MM.1S (cell line): ENCODE measurements at places on chromosomes 11 and 22.

DNA sequence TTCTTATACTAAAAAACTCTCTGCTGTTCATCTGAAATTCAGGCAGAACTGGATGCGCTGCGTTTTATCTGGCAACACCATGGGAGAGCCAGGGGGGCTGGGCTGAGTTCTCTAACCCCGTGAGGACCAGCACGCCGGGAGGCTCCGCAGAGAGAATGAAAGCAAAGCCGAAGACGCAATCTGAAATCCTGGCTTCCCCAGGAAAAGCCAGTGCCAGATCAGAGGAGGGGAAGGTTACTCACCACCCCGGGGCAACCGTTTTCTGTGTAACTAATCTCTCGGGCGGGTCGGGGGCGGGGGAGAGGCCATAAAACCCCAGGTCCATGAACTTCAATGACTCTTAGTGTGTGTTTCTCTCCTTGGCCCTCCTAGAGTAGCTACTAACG, 99.4 kb downstream of the SHANK2 start:
- H3K27ac ChIP-seq = no peak overlapping the region
- H3K4me3 ChIP-seq = no peak overlapping the region
- H3K36me3 ChIP-seq = no peaks in the 10 kb centered on the region

GRCh38 chr11:59770319-59770718, 15.1 kb downstream of the STX3 start:
- H3K36me3 ChIP-seq = no peaks in the 10 kb centered on the region
- no peaks in the 10 kb centered on the region for H3K4me1 ChIP-seq
- no peak for DNase-seq
- no peak overlapping the region for H3K27ac ChIP-seq

DNA sequence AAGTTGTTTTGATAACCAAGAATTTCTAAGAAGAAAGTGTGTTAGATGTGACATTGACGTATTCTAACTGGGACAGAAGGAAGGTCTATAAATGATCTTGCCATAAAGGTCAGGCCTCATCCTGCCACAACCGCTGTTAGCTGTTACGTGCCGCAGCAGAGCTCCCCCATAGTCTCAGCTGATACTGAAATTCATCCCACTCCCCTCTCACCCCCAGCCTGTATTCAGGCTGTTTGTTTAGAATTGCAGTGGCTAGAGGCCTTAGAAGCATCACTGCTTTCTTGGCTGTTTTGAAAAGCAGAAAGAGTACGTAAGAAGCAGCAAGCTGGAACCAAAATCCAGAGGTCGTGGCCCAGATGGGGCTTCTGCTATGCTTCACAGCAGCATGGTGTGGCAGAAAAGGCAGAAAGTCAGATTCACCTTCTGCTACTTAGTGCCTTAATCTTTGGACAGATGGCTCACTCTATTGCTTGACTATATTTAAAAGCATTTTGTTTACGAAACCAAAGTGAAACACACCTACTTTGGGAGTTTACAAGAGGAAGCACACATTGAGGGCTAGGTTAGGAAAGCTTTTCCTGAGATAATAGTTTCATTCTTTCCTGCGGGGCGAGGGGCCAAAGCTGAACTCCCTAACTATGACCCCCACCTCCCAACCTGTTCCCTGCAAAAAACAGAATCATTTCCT, 950 bp upstream of the LAYN start:
- peaks cover 27% of the 10 kb centered on the region for H3K4me1 ChIP-seq
- no peaks in the 10 kb centered on the region for H3K36me3 ChIP-seq
- DNase-seq = no peak
- H3K27ac ChIP-seq = no peak overlapping the region
- no peak overlapping the region for H3K4me3 ChIP-seq
- no peaks in the 10 kb centered on the region for H3K27me3 ChIP-seq

- no peaks in the 10 kb centered on the region for H3K36me3 ChIP-seq
- H3K27me3 ChIP-seq = peaks cover 68% of the 10 kb centered on the region
- DNase-seq = peak; percentile 34
- no peak overlapping the region for H3K4me3 ChIP-seq
- H3K4me1 ChIP-seq = no peaks in the 10 kb centered on the region
Observed at GRCh38 chr22:45997077-45997776, 20.3 kb upstream of the WNT7B start.
